Vagina (tissue), 2 donors: ENCODE measurements at places on chromosomes 16 and 17.

DNA sequence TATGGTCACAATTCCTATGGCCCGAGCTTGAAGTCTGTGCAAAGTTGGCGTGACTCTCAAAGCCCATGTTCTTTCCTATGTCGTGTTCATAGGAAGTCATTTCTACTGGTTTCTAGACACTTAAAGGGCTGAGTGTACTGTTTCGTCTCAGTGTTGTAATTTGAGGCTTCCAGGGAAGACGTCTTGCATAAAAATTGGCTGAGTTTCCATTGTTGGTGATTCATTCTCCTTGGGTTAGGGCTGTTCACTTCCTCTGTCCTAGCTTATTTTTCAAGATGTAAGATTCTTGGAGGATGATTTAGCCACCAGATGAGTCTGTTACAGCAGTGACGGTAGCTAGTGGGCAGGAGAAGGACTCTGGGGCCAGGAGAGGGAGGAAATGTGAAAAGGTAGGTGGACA is 43.1 kb downstream of the PIK3R5 start:
- no peak for DNase-seq

GRCh38 chr17:55294042-55294751 is 29.4 kb downstream of the HLF start:
- no peak for DNase-seq

DNA sequence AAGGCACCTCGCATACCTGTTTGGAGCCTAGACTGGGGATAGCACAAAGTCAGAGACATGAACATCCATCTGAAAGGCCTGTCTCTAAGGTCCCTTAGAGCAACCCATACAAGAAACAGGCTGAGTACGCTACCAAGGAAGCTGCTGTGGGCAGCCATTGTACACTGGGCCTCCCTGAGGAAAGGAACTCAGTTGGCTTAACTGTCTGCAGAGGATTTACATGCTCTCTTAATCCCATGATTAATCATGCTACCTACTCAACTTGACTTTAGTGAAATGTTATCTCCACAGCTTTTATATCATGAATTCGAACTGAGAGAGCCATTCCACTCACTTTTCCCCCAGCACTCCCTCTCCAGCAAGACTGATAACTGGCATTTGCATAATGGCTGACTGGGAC is 26.0 kb downstream of the PHLPP2 start:
- DNase-seq: no peak

- no peak for DNase-seq
These were observed 20.8 kb downstream of the GOSR2 start for GRCh38 chr17:46943501-46944393.

GRCh38 chr17:40443988-40444899 is 994 bp downstream of the IGFBP4 start:
- no peak for DNase-seq

- DNase-seq: no peak
These were observed 1.3 kb upstream of the KRTAP4-7 start for GRCh38 chr17:41082626-41083025.

DNA sequence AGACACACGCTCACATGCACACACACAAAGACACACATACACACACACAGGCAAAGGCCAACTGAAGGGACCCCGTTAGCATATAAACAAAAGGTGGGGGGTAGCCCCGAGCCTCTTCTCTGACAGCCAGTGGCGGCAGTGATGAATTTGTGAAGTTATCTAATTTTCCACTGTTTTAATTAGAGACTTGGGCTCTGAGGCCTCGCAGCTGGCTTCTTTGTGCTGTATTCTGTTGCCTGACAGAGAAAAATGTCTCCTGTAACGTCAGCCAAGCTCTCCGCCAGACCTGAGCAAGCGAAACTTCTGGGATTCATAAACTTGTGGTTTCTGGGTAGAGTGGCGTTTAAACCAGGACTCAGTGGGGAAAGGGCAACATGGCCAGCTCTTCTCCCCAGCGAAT is 113.9 kb upstream of the FOXF1 start:
- no peak for DNase-seq

GRCh38 chr16:72785171-72785570 is 262.8 kb downstream of the ZFHX3 start:
- DNase-seq: no peak

GRCh38 chr17:65433157-65433556 is 128.3 kb downstream of the AXIN2 start:
- no peak for DNase-seq

- no peak for DNase-seq
These were observed 34.2 kb upstream of the APPBP2 start for GRCh38 chr17:60559995-60560859.

GRCh38 chr17:82684228-82684841 is 14.2 kb downstream of the RAB40B start:
- no peak for DNase-seq

DNA sequence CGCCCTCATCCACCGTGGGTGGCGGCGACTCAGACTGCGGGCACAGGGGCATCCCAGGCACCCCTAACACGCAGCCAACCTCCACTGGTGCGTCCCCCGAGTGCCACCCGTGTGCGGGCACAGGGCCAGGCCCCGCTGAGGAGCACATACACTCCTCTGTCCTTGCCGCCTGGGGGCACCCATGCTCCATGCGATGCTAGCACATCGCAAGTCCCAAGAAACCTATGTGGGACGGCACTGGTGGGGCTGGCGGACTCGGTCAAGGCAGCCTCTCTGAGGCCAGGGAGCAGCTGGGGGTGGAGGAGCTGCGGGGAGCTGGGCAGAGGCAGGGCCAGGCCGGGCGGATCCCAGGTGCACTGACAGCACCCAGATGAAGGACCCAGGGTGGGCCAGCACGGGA is 4.0 kb downstream of the ZNF598 start:
- no peak for DNase-seq

- no peak for DNase-seq
These were observed 53.8 kb downstream of the PRMT7 start for GRCh38 chr16:68364561-68364998.

- no peak for DNase-seq
These were observed 73.4 kb downstream of the WSB1 start for GRCh38 chr17:27367121-27367981.

GRCh38 chr16:86681031-86681756 is 102.8 kb downstream of the FOXL1 start:
- DNase-seq: no peak

DNA sequence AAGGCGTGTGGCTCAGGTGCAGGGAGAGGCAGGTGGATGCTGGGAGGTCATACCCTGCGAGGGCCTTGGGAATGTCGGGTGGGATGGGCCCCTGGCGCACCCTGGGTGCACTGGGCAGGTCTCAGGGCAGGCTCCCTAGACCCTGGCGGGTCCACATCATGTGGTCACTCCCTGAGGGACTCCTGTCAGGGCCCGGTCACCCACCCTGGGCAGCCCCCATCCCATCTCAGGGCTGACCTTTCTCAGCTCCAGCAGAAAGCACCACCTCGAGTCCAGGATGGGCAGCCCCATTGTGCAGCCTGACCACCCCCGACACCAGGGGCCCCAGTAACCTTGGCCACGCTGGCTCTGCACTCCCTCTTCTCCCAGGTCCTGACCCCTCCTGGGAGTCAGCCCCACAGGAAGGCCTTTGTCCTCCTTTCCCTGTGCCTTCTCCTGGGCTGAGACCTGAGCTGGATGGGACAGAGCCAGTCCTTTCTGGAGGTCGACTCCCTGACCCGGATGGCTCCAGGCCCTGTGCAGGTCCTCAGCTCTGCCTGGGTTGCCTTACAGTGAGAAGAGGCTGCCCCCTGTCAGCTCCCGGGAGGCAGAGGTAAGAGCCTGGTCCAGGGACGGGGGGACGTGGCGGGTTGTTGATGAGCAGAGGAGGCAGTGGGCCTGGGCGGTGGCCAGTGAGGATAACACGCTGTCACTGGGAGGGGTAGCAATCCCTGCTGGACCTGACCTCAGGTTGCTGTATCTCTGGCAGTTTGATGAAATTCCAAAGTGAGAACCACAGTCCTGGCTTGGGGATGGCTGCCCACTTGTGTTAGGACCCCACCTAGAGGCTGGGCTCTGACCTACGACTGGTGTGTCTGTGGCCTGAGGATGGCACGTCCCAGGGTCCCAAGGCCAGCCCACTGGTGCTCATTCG is 77.9 kb downstream of the GOSR1 start:
- DNase-seq: no peak

- DNase-seq: no peak
These were observed 61.8 kb downstream of the SMG6 start for GRCh38 chr17:2241823-2242222.

DNA sequence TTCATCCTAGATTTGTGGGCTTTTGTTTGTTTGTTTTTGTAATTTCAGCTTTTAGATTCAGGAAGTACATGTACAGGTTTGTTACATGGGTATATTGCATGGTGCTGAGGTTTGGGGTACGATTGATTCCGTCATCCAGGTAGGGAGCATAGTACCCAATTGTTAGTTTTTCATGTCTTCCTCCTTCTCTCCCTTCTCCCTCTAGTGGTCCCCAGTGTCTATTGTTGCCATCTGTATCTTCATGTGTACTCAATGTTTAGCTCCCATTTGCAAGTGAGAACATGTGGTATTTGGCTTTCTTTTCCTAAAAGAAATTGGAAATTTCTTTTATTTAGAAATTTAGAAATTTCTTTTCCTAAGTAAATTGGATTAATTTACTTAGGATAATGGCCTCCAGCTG is 37.1 kb upstream of the BCAS3 start:
- DNase-seq: no peak

DNA sequence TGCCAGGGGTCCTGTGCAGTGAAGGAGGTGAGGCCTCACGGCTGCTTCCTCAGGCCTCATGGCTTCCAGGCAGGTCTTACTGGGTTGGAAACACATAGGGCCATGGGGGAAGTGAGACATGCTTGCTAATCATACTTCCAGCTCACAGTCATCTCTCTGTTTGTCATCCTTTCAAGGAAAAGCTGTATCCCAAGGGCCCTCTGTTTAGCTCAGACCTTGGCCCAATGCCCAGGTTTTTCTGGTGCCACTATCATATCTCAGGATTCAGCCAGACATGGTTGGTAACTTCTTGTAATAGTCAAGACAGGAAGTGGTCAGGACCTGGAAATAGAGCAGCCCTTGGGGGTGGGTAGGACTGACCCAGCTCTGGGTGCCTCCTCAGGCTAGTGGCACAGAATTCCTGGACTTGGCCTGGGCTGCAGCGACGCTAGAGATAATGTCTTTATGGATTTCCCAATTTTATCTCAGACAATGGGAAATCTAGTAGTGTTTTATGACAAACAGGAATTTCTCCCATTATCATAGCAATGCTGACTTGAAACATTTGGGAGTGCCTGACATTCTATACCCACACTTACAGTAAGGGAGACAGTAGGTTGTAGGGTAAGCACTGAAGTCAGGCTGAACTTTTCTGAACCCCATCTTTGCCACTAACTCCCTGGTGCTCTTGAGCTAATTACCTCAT is 13.5 kb upstream of the ITGB3 start:
- DNase-seq: no peak

- DNase-seq: no peak
These were observed 12.8 kb upstream of the CNEP1R1 start for GRCh38 chr16:50012182-50012581.

DNA sequence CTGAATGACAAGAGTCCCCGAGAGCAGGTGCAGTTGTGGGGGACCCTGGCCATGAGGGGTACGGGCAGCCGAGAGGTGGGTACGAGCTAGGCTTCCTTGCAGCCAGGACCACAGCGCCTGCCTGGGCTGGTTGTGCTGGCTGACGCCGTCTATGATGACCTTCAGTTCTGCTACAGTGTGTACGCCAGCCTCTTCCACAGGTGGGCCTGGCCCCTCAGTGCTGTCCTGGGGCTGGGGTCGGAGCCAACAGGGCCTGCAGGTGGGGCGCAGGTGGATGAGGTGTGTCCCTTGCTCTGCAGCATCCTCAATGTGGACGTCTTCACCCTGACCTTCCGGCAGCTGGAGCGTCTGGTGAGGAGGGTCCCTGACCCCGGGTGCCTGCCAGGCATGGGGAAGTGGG is 7.2 kb downstream of the TSR3 start:
- no peak for DNase-seq

DNA sequence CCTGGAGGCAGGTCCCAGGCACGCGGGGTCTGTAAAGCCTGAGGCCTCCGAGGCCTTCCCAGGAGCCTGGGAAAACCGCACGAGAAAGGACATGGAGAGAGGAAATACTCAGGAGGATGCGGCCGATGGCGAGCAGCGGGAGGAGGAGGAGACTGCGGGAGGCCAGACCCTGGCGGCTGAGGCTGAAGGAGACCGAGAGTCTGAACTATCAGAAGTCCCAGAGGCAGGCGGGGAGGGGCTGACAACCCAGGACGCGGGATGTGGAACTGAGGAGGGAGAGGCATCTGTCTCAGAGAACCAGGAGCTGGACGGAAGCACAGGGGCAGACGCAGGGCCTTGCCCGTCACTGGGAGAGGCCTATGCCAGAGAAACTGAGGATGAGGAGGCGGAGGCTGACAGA is 2.4 kb downstream of the APOBR start:
- DNase-seq: no peak

DNA sequence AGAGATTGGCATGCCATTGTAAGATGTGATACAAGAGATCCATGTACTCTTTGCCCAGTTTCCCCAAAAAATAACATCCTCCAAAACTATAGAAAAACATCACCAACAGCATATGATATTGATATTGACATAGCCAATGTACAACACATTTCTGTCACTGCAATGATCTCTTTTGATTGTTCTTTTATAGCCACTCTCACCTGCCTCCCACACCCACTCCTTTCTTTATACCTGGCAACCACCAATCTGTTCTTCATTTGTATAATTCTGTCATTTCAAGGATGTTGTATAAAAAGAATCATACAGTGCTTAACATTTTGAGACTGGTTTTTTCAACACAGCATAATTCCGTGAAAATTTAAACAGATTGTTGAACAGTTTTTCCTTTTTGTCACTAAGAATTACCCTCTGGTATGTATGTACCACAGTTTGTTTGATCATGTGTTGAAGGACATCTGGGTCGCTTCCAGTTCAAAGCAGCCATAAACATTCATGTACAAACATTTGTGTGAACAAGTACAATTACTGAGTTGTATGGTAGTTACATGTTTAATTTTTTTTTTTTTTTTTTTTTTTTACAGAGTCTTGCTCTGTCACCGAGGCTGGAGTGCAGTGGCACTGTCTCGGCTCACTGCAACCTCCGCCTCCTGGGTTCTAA is 9.9 kb downstream of the KRTAP9-1 start:
- no peak for DNase-seq

DNA sequence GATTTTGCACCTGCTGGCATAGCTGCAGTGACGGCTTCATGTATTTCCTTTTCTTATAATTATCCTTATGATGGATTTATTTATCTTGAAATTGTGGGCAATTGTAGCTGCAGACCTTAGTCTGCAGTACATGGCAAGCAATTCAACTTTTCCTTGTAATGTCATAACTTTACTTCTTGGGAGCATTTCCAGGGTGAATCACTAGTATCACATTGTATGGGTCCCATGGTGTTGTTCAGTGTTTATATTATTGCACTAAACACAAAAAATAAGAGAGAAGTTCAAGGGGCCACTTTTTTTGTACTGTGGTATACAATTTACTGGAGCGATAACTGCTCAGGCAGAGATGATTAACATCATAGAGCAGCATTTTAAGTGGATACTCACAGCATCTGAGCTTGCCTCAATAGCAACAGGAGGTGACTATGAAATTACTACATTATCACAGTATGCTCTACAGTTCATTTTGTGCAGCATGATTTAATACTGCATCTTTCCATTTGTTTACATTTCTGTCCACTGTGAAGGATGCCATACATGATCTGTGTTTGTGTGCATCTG is 169.5 kb downstream of the STX8 start:
- no peak for DNase-seq

GRCh38 chr17:3911271-3912053 is 4.8 kb downstream of the P2RX1 start:
- no peak for DNase-seq
